ENCODE measurements at places on chromosomes 13 and 19.
A peak's percentile ranks its signal among the peaks of the same experiment; 100 is the strongest.

- DNase-seq = peak; percentile 76
Observed at GRCh38 chr19:43667876-43668405, 2.0 kb downstream of the PLAUR start.

DNA sequence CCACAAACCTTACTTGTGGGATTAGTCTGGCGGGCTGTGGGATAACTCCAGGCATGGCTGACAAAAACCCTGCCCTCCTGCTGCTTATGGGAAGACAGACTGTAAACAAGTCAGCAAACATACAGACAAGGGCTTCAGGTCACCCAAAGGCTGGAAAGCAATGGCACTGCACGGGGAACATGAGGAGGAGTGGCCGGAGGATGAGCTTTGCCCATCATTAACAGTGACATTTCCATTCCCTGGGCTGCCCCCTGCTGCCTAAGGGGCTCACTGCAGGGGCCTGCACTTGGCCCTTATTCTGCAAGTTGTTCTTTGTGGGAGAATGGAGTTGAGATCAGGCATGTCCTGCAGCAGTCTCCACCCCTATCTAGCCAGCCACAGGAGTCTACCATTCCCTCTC lies 91.3 kb downstream of the UQCRFS1 start:
- DNase-seq = no peak

DNA sequence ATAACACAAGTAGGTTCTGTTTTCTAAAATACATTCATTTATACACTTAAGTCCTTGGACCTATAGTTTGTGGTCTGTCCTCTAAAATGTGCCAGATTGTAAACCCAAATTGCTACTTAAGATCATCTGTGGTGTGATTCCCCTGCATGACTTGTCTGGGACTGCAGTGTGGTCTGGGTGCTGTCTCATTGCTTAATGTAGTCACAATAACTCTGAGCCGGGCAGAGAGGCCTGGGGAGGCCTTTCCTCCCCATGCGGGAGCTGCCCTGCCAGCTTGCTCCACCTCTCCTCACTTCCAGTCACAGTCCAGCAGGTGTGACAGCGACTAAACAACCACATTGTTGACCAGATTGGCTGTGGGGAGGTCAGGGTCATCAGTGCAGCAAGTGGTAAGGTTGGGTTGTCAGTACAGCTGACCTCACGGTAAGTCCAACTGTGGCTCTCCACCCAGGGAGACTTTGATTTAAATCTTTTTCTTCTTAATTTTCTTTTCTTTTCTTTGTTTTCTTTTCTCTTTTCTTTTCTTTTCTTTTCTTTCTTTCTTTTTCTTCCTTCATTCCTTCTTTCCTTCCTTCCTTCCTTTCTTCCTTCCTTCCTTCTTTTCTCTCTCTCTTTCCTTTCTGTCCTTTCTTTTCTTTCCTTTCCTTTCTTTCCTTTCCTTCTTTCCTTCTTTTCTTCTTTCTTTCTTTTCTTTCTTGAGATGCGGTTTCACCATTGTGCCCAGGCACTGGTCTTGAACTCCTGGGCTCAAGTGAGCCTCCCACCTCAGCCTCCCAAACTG lies 4.4 kb upstream of the TUBA3C start:
- DNase-seq = no peak

- no peak for DNase-seq
Observed at GRCh38 chr19:6531163-6531955, 533 bp downstream of the TNFSF9 start.

DNA sequence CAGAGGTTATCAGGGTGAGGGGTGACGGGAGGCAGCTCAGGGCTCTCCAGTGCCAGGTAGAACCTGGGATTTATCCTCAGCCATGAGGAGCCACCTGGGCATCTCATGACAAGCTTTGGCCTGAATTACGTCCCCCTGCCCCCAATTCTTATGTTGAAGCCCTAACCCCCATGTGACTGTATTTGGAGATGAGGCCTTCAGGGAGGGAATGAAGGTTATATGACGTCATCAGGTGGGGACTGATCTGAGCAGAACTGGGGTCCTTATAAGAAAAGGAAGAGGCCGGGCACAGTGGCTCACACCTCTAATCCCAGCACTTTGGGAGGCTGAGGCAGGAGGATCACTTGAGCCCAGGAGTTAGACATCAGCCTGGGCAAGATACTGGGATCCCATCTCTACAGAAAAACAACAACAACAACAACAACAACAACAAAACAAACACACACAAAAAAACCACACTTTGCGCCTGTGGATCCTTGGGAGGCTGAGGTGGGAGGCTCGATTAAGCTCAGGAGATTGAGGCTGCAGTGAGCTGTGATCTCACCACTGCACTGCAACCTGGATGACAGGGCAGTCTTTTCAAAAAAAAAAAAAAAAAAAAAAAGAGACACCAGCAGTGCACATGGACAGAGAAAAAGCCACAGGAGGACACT lies 18.4 kb downstream of the ZFR2 start:
- DNase-seq = no peak

GRCh38 chr19:1284293-1284978 lies 1.2 kb upstream of the EFNA2 start:
- no peak for DNase-seq

Data from NCI-H2029 (cell line).